ENCODE measurements at places on chromosomes 7 and 10. TPM values are rescaled to one million over a fixed set of nuclear protein-coding genes. Genes with fewer than 3 reads are reported as not detected.

Gene MRLN
- not detected for total RNA-seq

Gene WNT8B
- 0.60 TPM for total RNA-seq

Gene LIPF
- not detected for total RNA-seq

Gene CTAGE4
- 3.1 TPM for total RNA-seq

Gene CCDC201
- not detected for total RNA-seq

Gene AQP1
- 11.1 TPM for total RNA-seq

Gene ZNF680
- total RNA-seq = 18.4 TPM

Gene CYP2C9
- not detected for total RNA-seq

Gene CHCHD1
- 21.0 TPM for total RNA-seq

Gene TMEM196
- not detected for total RNA-seq

Gene SDK1
- 12.8 TPM for total RNA-seq

Gene SPDYE8
- total RNA-seq = not detected

Gene ZWINT
- 23.1 TPM for total RNA-seq

Gene DEPP1
- 10.1 TPM for total RNA-seq

Measured in mesothelial cell of epicardium (in vitro differentiated cells).